ENCODE measurements at places on chromosomes 5 and 9.

DNA sequence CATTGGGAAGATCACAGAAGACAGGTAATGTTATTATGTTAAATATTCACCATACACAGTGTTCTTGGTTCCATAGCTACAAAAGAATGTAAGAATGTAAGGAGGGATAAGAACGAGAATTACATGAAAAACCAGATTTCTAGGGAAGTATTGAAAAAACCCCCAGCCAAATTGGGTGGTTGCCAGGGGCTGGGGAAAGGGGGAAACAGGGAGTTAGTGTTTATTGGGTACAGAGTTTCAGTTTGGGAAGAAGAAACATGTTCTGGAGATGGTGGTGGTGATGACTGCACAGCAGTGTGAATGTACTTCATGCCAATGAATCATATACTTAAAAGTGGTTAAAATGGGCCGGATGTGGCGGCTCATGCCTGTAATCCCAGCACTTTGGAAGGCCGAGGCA lies 40.3 kb downstream of the GLRX start:
- no peak for DNase-seq

DNA sequence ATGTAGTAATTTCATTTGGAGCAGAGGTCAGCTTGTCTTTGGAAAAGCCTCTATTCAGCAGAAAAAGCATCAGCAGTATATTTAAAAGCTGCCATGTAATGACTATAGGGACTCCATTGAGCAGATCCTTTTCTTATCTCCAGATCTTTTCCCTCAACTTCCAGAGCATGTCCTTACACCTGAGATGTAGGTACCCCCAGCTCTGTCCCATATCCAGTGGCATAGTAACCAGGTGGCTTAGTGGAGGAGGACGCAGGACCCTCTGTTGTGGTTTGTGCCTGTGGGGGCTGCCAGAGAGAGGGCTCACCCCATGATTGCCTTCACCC lies 61.5 kb downstream of the RCL1 start:
- no peak for DNase-seq

DNA sequence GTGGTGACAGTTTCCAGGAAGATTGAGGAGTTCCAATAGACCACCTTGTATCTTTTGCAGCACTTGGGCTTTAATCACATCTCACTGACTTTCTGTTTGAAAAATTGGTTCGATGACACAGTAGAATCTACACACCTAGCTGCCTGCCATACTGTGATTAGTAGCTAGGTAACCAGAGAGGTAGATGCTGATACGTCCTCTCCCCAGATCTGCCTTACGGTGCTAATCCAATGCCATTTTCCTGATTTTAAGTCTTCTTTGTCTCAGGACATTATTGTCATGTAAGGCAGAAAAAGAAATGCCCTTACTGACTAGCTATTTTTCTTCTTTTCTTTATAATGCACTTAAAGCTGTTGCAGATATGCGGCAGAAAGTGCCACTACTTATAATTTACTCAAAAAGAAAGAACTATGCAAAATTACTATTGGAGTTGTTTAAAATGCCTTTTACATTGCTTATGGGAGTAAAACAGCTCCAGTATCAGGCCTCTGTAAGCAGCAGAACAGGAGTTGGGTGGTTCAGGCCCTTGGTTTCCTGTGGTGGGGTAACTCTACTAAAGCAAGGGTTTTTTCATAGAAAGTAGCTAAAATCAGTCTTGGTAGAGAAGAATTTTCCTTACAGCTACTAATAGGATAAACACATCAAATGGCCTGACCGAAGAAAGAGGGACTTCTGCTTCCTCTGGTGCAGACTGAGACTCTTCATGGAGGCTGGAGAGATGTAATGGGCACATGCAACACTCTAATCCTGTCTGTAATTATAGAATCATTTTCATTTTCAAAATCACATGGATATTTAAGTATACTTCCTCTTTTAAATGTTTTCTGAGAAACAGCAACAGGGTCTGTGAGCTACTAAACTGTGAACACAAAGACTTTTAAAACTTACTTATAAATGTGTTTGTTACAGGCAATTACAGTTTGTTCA lies 177.2 kb downstream of the MAPKAP1 start:
- DNase-seq = no peak

- no peak for DNase-seq
Measured at GRCh38 chr5:137051161-137051560, 448.0 kb downstream of the SPOCK1 start.

Data from CD8-positive, alpha-beta memory T cell (primary cell).